Stimulated activated CD8-positive, alpha-beta memory T cell treated with anti-CD3 and anti-CD28 coated beads, Interleukin-15, amount 100 ng/mL, for 4 hours (primary cell): ENCODE measurements at places on chromosomes 12 and 14.

DNA sequence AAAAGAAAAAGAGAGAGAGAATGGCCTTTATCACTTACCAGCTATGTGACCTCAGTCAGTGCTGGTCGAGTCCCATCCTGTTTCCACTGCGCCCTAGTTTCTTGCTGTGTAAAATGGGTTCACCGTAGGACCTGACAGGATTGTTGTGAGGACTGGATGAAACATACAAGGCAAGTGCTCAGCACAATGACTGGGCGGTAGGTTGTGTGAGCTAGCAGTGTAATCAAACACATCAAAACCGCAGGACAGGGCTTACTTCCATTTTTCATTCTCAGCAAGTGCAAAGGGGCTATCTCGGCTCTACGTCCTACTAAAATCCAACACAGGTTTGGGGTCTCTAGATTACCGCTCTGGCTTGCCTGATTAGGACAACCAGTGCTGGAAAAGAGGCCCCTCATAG is 36.4 kb upstream of the ATXN2 start:
- DNase-seq = no peak

GRCh38 chr14:85093631-85094330 is 436.2 kb upstream of the FLRT2 start:
- no peak for DNase-seq

DNA sequence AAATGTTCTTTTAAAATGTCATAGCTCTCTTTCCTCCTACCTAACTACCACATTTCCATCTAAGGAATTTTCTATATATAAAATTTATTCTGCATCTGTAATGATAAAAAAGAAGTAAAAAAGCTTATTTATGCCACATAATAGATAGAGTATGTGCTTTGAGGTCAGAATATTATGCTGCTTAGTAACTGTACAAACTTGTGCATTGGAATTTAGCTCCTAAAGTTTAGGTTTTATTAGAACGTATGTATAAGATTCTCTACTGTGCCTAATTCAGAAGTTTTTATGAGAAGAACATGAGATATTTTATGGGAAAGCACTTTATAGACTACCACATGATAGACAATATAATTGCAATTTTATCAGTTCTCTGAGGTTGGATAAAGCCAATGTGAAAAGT is 384.6 kb downstream of the SLC16A7 start:
- DNase-seq = no peak

- DNase-seq = no peak
Observed at GRCh38 chr12:13948621-13949020, 32.8 kb downstream of the GRIN2B start.

GRCh38 chr12:111048991-111049390 is 128.6 kb upstream of the MYL2 start:
- no peak for DNase-seq

- DNase-seq = no peak
Observed at GRCh38 chr14:45298423-45299117, 45.6 kb upstream of the MIS18BP1 start.

DNA sequence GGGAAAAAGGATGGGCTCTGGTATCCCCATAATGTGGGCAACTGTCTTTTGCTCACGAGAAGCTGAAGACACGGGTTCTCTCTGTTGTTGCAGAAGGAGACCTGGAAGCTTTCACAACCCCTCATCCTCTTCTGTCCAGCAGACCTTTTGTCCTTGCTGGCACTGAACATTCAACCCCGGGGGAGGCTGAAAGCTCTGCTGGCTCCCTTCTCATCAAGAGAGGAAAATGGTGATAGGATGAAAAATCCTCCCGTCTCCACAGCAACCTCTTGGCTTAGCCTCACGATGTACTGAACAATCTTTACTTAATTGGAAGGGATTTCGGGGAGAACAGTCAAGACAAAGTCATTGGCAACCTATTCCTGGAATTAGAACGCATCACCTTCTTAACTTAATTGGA is 39.0 kb downstream of the ELK3 start:
- DNase-seq = no peak

GRCh38 chr12:109836916-109837315 is 3.7 kb upstream of the TRPV4 start:
- no peak for DNase-seq

DNA sequence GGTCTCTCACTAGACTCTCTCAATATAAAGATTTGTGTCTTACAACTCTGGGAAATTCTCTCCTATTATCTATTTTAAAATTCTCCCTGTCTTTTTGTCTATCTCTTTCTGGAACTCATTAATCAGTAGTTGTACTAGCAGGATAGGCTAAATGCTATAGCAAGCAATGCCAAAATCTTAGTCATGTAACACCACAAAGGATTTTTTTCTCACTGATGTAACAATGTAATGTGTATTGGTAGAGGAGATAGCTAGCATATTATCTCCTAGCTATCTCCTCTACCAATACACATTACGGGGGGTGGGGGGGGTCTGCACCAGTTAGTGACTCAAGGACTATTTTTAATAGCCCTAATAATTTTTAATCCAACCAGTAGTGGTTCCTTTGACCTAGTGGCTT is 225.4 kb downstream of the KLHL28 start:
- no peak for DNase-seq

GRCh38 chr14:66295386-66295785 is 190.8 kb upstream of the CCDC196 start:
- DNase-seq = no peak

- DNase-seq = no peak
Observed at GRCh38 chr12:42638011-42638410, 48.5 kb upstream of the PRICKLE1 start.

GRCh38 chr14:101599234-101599885 is 38.1 kb downstream of the DIO3 start:
- no peak for DNase-seq

DNA sequence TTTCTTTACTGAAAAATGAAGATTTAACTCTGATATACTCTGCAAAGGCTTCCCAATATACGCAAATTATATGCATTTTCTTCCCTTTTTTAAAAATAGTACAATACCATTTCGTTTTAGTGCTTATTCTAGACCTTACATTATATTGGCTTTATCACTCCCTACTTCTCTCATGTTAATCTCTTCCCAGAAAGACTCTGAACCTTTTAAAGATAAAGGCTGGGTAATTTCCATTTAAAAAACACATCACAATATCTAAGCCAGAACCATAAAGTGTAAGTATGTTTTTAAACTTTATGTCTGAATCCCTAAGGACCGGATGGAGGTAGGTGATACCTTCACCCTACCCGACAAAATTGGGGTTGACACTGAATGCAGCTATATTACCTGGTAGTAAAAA is 320.8 kb downstream of the DIO2 start:
- DNase-seq = no peak

DNA sequence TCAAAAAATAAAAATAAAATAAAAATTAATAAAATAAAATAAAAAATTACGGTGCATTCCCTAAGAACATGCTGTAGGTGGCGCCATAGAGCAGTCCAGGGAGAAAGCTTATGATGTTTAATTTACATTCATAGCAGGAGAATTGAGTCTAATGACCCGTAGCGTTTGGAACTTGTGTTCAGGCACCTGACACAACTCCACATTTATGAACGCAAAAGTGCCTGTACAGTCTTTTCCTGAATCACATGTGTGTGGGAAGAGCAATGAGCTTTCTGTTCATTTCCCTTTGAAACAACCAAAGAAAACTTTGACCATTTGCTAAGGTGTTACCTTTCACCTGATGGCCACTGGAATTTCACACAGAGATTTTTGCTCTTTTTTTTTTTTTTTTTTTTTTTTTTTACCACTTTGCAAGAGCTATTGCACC is 60.6 kb upstream of the KCNA1 start:
- DNase-seq = no peak

DNA sequence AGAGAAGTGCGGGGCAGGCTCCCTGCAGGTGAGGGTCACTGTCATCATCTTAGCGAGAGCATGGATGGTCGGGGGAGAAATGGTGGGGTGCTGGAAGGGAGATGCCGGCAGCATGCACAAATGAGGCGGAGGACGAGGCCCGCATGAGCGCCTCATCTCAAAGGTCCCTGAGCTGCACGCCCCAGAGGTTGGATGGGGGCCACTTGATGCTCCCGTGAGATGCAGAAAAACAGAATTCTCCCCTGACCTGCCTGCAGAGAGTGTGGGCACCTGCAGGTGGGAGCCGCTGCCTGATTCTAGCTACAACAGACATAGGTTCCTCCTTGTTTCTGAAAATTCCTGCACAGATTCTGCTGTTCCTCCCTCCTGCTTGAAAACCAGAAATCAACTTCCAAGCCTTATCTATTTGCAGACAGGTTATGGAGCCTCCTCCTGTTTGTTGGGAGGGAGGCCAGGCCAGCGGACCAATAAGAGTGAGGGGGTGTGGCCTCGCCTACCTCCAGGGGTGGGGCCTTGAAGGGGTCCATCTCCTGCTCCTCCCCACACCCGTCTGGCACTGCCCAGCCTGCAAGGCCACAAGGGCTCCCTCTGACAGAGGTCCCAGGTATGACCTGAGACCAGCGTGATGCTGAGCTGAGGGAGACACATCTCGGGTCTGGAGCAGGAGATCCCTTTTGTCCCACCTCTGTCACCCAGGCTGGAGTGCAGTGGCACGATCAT is 67.2 kb downstream of the KDM2B start:
- no peak for DNase-seq

DNA sequence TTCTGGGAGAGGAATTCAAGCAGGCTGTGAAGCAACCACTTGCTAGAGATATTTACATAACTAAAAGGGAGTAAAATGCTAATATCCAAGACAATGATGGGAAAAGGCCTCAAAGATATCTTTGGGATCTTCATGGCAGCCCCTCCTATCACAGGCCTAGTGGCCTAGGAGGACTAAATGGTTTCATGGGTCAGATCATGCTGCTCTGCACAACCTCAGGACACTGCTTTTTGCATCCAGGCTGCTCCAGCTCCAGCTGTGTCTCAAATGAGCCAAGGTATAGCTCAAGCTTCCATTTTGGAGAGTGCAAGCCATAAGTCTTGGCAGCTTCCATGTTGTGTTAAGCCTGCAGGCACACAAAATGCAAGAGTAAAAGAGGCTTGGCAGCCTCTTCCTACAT is 195.6 kb upstream of the SSTR1 start:
- DNase-seq = no peak

GRCh38 chr12:82635263-82635662 is 51.4 kb upstream of the TMTC2 start:
- no peak for DNase-seq

- no peak for DNase-seq
Observed at GRCh38 chr12:24499151-24500146, 449.5 kb downstream of the BCAT1 start.

GRCh38 chr12:88854260-88854659 is 274.0 kb upstream of the KITLG start:
- DNase-seq = no peak

DNA sequence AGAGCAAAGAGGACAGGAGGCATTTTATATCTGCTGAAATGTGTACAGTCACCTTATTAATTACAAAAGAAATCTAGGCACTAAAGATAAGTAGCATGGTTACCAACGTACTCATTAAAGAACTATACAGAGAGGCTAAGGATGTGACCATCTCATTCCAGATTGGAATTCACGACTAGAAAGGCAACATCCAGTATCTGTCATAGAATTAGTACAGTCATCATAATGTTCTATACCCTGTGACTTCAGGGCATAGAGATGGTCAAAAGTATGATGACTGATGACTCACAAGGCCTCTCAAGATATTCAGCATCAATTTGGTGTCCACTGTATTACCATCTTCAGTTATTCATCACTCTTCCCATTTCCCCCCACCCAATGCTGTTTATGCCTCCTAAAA is 144.0 kb upstream of the PLEKHG7 start:
- no peak for DNase-seq

DNA sequence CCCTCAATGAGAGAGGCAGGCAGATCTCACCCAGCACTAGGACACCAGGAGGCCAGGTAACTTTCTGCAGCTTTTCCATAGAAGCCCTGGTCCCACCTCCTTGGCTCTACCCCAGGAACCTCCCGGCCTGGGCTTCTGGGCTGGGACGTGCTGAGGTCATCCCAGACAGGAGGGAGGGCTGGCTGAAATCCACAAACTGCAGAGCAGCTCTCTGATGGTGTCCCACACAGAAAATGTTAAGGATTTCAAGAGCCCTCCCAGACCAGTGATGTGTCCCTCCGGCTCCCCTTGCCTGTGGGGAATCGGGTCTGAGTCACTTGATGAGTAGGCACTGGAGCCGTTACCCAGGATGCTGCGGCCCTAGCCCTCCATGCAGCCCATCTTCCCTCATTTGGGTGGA is 124.1 kb downstream of the ESRRB start:
- DNase-seq = no peak

- no peak for DNase-seq
Observed at GRCh38 chr12:42237853-42238239, 202 bp downstream of the YAF2 start.

DNA sequence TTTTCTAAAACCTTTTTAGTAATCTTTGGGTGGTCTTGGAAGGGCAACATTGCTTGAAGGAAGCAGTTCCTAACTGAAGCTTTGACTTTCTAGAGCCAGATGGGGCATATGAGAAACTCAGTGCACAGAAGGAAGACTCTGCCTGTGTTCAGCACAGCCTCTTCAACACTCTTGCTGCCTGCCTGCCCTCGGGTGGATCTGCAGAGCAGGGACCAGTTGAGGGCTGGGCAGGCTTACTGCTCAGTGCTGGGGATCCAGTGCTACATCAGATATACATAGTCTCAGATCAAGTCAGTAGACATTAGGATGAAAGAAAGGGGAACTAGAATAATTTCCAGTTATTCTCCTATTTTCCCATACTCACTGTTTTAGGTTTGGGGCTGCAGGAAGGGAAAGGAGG is 29.5 kb upstream of the TMX1 start:
- no peak for DNase-seq

DNA sequence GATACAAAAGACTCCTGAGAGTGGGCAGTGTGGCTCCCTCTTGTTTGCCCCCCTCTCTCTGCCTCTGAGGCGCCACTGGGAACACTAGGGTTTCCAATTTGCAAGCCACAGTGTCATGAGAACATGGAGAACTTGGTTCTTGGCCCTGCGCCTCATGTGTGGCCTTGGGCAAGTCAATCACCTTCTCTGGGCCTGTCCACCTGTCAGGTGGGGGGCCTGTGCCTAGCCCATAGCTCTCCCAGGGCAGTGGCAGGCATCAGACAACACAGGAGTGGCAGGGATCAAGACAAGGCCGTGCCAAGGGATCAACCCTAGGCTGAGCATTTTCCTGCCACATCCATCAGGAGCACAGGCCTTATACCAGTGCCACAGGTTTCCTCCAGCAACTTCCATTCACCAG is 185.3 kb downstream of the CALM1 start:
- DNase-seq = no peak

DNA sequence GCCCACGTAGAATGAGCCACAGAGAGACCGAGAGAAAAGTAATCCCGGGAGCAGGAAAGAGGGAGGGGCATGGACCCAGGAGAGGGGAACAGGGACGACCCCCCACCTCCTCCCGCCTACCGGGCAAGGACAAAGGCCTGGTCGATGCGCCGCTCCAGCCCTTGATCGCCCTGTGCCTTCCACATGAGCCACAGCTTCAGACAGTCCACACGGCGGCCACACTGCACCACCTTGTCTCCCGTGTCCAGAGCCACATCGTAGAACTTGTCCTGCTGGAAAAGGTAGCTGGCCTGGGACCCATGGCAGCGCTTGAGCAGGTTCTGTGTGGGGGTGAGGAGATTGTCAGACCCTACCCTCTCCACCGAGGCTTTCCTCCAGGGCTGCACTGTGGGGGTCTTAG is 20.5 kb upstream of the ZNF740 start:
- no peak for DNase-seq
